ENCODE measurements at places on chromosomes 3 and 15.

DNA sequence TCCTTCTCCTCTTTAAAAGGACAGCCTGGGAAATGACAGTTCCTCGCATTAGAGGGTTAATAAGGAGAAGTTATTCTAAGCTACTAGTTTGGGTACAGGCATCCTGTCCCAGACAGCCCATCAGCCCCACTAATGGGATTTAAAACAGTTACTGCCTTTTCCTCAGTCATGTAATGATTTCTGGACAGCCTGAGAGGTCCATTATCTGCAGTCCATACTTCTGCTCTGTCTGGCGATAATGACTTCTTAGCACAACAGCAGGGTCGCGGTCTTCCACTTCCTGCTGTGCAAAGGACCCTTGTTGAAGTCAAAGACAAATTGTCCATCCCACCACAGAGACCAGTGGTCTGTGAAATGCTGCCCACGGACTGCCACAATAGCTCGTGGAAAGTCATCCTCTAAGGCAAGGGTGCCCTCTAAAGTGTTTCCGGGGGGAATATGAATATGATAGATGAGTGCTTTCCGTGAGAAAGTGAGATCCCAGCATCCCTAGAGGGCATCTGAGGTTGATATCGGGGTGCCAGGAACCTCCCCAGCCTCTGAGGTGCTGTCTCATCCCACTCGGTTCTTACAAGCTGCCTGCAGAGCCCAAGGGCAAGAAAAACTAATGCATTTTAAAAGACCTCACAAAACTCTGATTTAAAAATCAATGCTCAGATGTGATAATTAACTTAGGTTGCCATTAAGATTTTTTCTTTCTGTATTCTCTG, 100.7 kb downstream of the SHOX2 start:
- no peak for DNase-seq

- DNase-seq: no peak
These were observed 49.5 kb upstream of the MCF2L2 start for GRCh38 chr3:183477801-183478456.

GRCh38 chr3:142445816-142446254, 2.0 kb downstream of the XRN1 start:
- DNase-seq: no peak

DNA sequence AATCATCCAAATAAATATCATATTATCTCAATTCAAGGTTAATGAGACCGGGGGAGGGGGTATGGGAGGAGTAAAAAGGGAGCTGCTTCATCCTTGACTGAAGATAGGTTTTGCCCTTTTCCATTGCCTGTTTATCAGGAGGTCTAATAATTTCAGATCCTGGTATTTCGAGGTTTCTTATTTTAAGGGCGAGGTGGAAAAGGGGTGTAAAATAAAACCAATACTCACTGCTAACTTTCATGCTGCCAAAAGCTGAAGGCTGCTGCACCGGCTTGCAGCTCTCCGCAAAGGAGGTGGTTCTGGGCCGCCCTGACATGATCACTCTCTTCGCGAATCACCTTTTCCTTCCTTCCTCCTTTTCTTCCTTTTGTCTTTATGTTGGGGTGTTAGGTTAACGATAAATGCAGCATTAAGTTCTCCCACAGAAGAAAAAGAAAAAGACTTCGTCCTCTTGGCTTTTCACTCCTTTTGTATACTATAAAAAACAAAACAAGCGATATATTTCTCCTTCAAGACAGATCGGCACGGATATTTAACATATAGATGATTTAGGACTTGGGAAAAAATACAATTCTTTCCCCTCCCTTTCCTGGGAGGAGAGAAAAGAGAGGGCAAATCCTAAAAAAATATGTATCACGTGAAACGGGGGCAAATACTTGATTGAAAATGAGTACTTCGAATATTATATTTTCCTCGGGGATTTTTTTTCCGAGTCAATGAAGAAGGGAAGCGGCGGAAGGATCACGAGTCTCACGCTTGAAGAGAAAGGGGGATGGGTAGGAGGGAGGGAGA, 932 bp downstream of the GSK3B start:
- no peak for DNase-seq

DNA sequence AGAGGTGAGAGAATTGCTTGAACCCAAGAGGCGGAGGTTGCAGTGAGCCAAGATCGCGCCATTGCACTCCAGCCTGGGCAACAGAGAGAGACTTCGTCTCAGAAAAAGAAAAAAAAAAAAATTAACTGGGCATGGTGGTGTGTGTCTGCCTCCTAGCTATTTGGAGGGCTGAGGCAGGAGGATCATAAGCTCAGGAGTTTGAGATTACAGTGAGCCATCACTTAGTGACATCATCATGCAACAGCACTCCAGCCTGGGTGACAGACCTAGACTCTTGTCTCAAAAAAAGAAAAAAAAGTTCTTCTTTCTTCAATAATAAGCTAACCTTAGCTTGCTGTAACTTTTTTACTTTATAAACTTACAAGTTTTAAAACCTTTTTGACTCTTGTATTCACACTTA, 99.8 kb downstream of the SLMAP start:
- DNase-seq: no peak

DNA sequence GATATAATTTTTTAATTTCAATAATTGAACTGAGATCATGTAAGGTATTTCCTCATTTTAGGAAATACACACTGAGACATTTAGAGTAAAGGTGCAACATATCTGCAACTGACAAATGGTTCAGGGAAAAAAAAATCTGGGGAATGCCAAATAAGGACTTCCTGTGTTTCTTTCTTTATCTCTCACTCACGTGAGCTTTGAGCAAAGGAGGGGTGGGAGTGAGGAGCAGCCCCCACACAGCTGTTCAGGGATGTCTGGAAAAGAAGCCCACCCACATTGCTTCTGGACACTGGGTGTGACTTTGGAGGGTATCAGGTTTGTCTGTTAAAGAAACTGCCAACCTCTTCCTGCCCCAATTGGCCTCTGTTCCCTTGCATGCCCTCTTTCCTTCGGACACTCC, 5.6 kb upstream of the TP63 start:
- no peak for DNase-seq

- DNase-seq: no peak
These were observed 6.4 kb upstream of the MANF start for GRCh38 chr3:51378726-51379125.

DNA sequence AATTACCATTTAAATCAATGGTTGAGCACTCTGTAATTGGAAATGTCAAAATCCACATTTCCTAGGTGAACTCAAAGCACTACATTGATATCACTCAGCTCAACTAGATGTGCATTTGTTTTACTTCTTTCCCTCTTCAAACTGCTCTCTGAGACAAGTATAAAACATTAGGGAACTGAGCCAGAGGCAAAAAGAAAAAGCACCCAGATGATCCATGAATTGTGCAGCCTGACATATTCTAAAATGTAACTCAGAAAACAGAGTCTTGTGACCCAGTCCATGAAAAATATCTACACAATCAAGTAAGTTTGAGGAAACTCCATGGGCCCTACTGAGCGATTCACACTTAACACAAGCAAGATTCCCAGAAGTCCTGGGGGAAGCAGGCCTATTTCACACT, 9.8 kb downstream of the SRGAP3 start:
- DNase-seq: no peak

DNA sequence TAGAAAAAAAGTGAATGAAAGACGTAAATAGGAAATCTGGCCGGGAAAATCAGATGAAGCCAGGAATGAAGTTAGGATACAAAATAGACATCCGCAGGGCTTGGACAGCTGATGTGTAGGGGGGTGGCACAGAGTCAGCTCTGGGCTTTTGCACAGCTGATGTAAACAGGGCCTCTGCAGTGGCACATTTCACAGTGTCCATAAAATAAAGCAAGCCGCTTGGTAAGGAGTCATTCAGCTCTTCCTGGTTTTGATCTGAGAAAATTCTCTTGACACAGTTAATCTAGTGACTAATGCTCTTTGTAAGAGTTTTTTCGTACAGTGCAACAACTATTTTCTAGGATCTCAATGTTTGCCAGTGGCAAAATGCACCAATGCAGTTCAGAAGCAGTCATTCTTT, 153.3 kb downstream of the USP13 start:
- no peak for DNase-seq

- DNase-seq: no peak
These were observed 27.9 kb downstream of the PIAS1 start for GRCh38 chr15:68081869-68082505.

DNA sequence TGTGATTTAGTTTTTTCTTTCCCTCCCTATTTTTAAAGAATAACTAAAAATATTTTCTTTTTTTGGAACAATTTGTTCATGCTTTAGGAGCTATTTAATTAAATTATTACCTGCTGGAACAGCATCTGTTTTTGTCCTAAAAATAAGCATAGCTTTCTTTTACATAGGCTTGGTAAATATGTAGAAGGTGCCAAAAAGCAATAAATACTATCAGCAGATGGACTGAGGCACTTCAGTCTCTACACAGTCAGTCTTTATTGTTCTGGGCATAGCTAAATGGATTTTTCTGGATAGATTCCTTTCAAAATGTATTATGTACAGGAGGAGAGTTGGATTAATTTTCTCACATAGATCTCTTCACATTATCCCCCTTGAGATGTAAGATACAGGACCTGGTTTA, 223.5 kb downstream of the NAALADL2 start:
- no peak for DNase-seq

- peak; percentile 31 for DNase-seq
These were observed 88.6 kb upstream of the RASGRF1 start for GRCh38 chr15:79179108-79179561.

DNA sequence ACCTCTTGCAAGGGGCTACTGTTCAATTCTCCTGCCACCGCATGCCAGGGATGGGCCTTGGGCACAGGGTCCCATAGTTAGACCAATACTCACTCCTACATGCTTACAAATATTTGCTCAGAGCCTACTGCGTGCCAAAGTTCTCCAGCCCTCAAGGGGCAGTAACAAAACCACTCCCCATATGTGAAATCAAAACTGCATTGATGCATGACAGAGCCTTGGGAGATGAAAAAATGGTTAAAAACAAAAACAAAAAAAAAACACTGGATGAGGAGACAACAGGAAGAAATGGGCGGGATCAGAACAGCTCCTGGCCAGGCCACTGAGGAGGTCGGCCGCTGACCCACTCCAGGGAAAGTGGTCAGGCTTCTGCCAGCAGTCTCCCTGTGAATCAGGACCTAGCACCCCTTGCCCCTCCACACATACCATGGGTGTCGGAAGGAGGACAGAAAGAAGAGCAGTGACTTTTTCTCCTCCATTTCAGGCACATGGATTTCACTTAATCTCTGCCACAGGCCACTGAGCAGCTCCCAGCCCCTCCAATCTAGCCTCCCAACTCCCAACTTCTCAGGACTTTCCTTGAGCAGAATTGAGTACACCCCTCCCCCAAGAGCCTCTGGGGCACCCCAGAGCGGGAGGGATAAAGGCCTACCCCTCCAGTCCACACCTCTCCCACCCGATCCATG, 2.8 kb downstream of the PLXNB1 start:
- DNase-seq: no peak

DNA sequence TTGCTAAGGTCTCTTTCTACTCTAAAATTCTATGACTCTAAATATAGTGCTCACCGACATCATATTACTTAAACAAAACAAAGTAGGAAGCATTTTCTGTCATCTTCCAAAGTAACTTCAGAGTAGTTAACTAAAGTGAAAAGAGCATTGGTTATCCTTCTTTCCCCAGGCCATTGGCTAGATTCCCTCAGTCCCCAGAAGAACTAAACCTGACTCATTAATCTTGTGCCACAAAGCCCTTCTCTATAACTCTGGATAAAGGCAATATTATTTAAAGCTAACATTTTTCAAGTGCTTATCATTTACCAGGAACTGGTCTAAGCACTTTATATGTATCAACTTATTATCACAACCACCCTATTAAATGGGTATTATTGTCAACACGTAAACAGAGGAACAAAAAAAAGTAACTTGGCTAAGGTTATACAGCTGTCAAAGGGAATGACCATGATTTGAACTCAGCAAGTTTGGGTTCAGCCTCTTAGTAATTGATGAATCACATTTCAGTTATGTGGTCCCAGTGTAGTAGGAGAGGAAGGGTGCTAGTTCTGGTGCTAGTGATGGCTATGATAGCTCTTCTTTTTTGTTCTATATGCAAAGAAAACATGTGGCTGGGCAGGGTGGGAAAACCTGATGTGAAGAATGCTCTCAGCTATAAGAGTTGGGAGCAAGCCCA, 304.9 kb downstream of the FGF12 start:
- DNase-seq: no peak

DNA sequence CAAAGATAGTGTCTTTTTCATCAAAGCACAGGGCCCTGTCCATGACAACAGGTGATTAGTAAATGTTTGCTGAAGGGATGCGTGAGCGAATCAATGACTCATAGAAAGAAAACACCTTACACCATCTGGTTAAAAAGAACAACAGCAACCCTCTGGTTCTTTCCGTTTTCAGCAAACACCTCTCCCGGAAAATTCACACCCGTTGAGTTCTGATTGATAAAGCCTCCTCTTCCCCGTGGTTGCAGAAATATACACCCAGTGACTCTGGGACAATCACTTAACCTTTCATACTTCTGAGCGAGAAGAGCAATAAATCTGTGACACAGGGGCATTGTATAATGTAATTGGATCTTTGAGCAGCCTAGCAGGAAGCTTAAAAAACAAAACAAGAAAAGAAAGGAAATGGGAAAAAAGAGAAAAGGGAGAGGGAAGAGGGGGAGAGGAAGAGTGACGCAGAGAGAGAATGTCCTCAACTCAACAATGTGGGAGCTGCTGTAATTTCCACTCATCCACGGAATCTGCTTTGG, 37.6 kb downstream of the ADAMTS9 start:
- no peak for DNase-seq

All from 8988T (cell line).